ENCODE measurements at places on chromosomes 11 and 22.

DNA sequence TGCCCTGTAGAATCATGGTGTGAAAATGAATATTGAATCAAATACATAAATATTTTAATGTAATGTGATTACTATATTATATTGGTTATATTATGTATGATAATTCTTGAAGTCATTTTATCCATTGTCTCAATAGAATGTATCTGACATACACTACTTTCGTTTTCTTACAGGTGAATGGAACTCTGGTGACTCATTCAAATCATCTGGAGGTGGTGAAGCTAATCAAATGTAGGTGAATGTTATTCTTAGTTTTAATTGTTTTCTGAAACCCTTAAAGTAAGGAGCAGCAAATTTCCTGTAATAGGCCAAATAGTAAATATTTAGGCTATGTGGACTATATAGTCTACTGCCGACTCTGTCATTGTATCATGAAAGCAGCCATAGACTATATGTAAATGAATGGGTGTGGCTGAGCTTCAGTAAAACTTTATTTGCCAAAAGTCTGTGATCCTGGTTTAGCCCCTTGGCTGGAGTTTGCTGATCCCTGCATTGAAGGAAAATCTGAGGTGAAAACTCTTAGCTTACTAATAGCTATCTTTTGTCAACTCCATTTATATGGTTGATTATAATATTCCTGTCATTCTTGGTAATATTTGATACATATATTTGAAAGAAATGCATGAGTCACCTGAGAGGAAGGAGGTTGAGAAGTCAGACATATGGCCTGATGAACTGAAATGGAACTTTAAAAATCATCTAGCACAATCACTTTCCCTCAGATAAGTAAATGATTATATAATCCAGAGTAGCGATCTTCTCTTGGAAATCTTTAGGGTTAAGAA lies 87.2 kb upstream of the GRIK4 start:
- DNase-seq, result no peak

GRCh38 chr11:111561791-111562325 lies 21.3 kb downstream of the LAYN start:
- no peak for DNase-seq

DNA sequence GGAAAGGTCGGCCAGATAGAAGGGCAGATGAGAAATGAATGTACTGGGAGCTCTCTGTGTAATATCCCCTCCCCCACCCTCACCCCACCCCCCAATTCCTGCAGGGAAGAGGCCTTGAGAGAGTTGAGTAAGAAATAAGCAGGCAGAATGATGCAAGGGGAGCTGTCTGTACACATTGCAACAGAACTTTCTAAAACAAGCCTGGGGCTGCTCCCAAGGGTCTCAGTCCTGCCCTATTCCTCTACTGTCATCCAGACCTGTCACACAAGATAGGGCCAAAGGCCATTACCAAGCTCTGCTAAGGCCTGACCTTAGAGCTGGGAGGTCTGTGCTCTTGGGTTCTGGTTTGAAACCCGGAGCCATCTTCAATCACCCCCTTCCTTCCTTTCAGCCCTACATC lies 5.7 kb upstream of the DGAT2 start:
- DNase-seq, result no peak

DNA sequence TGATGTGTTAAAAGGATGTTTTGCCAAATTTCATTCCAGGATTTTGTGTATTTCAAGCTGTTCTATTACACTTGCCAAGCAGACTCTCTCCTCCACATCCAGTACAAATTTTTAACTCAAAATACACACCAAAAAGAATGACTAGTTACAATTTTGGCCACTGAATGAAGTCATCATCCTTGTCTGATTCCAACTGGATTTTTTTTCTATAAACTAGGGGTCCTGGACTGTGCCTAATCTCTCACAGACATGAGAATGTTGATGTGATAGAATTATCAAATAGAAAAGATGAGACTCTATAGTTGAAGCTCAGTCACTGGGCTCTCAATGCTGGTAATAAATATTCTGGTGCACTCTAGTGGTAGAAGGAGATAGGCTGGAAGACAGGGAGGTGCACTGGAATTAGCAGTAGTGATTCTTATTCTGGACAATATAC lies 85.8 kb downstream of the FANCF start:
- DNase-seq, result no peak

- no peak for DNase-seq
Measured at GRCh38 chr11:20011307-20011951, 148.8 kb downstream of the DBX1 start.
